Activated T-cell treated with anti-CD3 and anti-CD28 coated beads, Interleukin-2, amount 50 U/mL, for 4 hours (primary cell): ENCODE measurements at places on chromosomes 12 and 14.

GRCh38 chr12:112539221-112539620 is 120.5 kb downstream of the PTPN11 start:
- no peak for DNase-seq

- DNase-seq: no peak
Measured at GRCh38 chr14:23538785-23539184, 12.8 kb downstream of the ZFHX2 start.

GRCh38 chr14:67704484-67705089 is 2.9 kb downstream of the RDH12 start:
- no peak for DNase-seq

- DNase-seq: no peak
Measured at GRCh38 chr12:94089891-94090290, 58.5 kb upstream of the PLXNC1 start.

- DNase-seq: no peak
Measured at GRCh38 chr14:85702997-85703396, 173.1 kb downstream of the FLRT2 start.
